T-helper 2 cell treated with Interferon-gamma antibody and Interleukin-4, amounts not matched to agents 100 ng/mL and 5 ng/mL, for 36 hours (primary cell): ENCODE measurements at places on chromosomes 13 and 19. TPM values are rescaled to one million over a fixed set of nuclear protein-coding genes. Genes with fewer than 3 reads are reported as not detected.

Gene PODNL1
- total RNA-seq, result 0.30 TPM in 1 of 2 replicates, not detected in the other

Gene HIF3A
- not detected in 2 replicates for total RNA-seq

Gene TMC4
- 3.5 and 3.9 TPM in 2 replicates for total RNA-seq

Gene CACNG6
- not detected in 2 replicates for total RNA-seq

Gene ZNF552
- 9.2 and 9.6 TPM in 2 replicates for total RNA-seq

Gene PGLYRP1
- total RNA-seq, result not detected in 2 replicates

Gene IRGC
- not detected in 2 replicates for total RNA-seq

Gene ADAMTSL5
- 5.0 and 5.4 TPM in 2 replicates for total RNA-seq

Gene FXYD7
- total RNA-seq, result 0.70 and 1.9 TPM in 2 replicates

Gene CCNA1
- 13.5 and 14.1 TPM in 2 replicates for total RNA-seq

Gene WDR62
- total RNA-seq, result 32.6 and 32.8 TPM in 2 replicates

Gene ZNF426
- total RNA-seq, result 10.6 and 11.9 TPM in 2 replicates

Gene NOTCH3
- total RNA-seq, result not detected in 2 replicates

Gene KLF1
- total RNA-seq, result 0.11 and 0.32 TPM in 2 replicates

Gene ZNF835
- total RNA-seq, result 0.11 and 0.27 TPM in 2 replicates

Gene SRRM5
- 0.59 and 0.82 TPM in 2 replicates for total RNA-seq

Gene FCER2
- total RNA-seq, result 0.25 TPM in 1 of 2 replicates, not detected in the other

Gene PALM3
- total RNA-seq, result 0.30 TPM in 1 of 2 replicates, not detected in the other

Gene MAB21L1
- total RNA-seq, result not detected in 2 replicates

Gene ZNF615
- total RNA-seq, result 7.5 and 7.9 TPM in 2 replicates

Gene CCNE1
- 37.1 and 38.0 TPM in 2 replicates for total RNA-seq

Gene TEX101
- total RNA-seq, result not detected in 2 replicates

Gene SLC7A1
- total RNA-seq, result 74.3 and 75.9 TPM in 2 replicates

Gene EFNB2
- total RNA-seq, result 0.07 and 0.11 TPM in 2 replicates

Gene PIAS4
- 29.8 and 34.4 TPM in 2 replicates for total RNA-seq

Gene ZNF837
- total RNA-seq, result 1.4 and 1.7 TPM in 2 replicates

Gene PSG1
- not detected in 2 replicates for total RNA-seq

Gene CPT1C
- total RNA-seq, result 2.4 and 3.8 TPM in 2 replicates

Gene FFAR2
- not detected in 2 replicates for total RNA-seq

Gene GRK1
- total RNA-seq, result 0.05 TPM in 1 of 2 replicates, not detected in the other

Gene CAPN12
- 4.4 and 5.3 TPM in 2 replicates for total RNA-seq

Gene OR10H1
- total RNA-seq, result not detected in 2 replicates

Gene ZNF878
- total RNA-seq, result 0.61 and 0.89 TPM in 2 replicates

Gene GPR4
- not detected in 2 replicates for total RNA-seq

Gene MEIOSIN
- not detected in 2 replicates for total RNA-seq

Gene PSG2
- total RNA-seq, result not detected in 2 replicates

Gene KISS1R
- 1.7 and 1.9 TPM in 2 replicates for total RNA-seq

Gene CBLC
- total RNA-seq, result not detected in 2 replicates

Gene RAB11B
- 98.3 and 99.9 TPM in 2 replicates for total RNA-seq

Gene ANKRD24
- total RNA-seq, result 0.43 and 0.52 TPM in 2 replicates

Gene UHRF1
- 139 and 141 TPM in 2 replicates for total RNA-seq

Gene SLC25A41
- 0.16 and 0.23 TPM in 2 replicates for total RNA-seq

Gene C3
- 0.59 and 0.66 TPM in 2 replicates for total RNA-seq

Gene SYCN
- total RNA-seq, result not detected in 2 replicates

Gene GPR18
- 11.7 and 13.6 TPM in 2 replicates for total RNA-seq

Gene F10
- not detected in 2 replicates for total RNA-seq

Gene FCAR
- total RNA-seq, result not detected in 2 replicates

Gene TUBB4A
- total RNA-seq, result 5.9 and 6.2 TPM in 2 replicates

Gene MEGF8
- 4.2 and 5.0 TPM in 2 replicates for total RNA-seq

Gene ZNF155
- total RNA-seq, result 6.2 and 6.8 TPM in 2 replicates
